ENCODE measurements at places on chromosomes 5 and 9. TPM values are rescaled to one million over a fixed set of nuclear protein-coding genes. Genes with fewer than 3 reads are reported as not detected.

DNA sequence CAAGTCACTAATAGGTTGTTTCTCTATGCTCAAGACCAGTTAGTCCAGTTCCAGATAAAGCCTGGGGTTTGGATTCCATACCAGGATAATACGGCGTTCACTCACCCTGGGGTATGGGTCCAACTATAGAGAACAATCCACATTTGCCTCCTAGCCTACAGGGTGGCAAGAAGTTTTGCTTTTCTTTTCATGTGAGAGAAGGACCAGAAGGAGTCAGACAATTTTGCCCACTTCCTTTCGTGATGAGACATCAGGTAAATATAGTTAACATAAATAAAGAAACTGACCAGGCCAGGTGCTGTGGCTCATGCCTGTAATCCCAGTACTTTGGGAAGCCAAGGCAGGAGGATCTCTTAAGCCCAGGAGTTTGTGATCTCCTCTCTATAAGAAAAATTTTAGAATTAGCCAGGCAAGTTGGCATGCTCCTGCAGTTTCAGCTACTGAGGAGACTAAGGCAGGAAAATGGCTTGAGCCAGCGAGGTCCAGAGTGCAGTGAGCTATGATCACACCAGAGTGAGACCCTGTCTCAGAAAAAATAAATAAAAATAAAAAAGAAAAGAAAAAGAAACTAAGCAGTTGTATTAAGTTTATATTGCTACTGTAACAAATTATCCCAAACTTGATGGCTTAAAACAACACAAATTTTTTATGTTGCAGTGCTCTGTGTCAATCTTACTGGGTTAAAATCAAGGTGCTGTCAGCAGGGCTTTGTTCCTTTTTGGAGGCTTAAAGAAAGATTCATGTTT is 7.5 kb upstream of the REEP5 start:
- no peak overlapping the region for H3K4me3 ChIP-seq
- peaks cover 21% of the 10 kb centered on the region for H3K4me1 ChIP-seq
- H3K27ac ChIP-seq, result no peak overlapping the region

DNA sequence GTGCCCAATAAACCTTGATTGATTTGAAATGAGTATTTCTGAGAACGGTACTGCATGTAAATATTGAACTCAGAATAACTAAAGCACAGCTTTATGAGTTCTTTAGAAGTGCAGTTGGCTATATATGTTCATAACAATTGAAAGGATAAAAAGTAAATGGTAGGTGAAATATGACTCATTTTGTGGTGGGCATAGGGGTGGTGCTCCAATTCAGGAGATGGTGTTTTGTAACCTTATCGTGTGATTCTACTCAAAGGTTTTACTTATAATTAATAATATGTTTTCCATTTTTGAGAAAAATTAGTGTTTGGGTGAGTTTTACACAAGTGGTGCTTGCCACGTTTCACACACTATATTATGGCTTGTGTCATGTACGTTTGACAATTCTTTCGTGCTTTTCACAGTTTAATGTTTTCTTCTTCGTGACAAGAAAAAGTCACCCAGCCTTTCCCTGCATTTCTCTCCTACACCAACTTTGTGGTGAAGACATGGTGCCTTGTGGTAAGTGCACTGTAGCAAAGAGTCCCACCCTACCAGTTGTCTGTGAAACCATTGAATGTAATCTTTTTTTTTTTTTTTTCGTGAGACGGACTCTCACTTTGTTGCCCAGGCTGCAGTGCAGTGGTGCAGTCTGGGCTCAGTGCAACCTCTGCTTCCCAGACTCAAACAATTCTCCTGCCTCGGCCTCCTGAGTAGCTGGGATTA is 492.5 kb upstream of the SGCD start:
- H3K4me3 ChIP-seq, result no peak overlapping the region
- H3K36me3 ChIP-seq, result no peaks in the 10 kb centered on the region
- H3K27me3 ChIP-seq, result no peaks in the 10 kb centered on the region
- H3K27ac ChIP-seq, result no peak overlapping the region

GRCh38 chr5:59786334-59786805 is 107.2 kb downstream of the PDE4D start:
- DNase-seq, result no peak
- no peak overlapping the region for H3K4me3 ChIP-seq
- H3K36me3 ChIP-seq, result no peaks in the 10 kb centered on the region
- peaks cover 24% of the 10 kb centered on the region for H3K4me1 ChIP-seq
- no peak overlapping the region for H3K27ac ChIP-seq

- no peak overlapping the region for H3K27ac ChIP-seq
- H3K36me3 ChIP-seq, result no peaks in the 10 kb centered on the region
- no peak for DNase-seq
Observed at GRCh38 chr5:52356311-52356918, 431.3 kb upstream of the ITGA1 start.

DNA sequence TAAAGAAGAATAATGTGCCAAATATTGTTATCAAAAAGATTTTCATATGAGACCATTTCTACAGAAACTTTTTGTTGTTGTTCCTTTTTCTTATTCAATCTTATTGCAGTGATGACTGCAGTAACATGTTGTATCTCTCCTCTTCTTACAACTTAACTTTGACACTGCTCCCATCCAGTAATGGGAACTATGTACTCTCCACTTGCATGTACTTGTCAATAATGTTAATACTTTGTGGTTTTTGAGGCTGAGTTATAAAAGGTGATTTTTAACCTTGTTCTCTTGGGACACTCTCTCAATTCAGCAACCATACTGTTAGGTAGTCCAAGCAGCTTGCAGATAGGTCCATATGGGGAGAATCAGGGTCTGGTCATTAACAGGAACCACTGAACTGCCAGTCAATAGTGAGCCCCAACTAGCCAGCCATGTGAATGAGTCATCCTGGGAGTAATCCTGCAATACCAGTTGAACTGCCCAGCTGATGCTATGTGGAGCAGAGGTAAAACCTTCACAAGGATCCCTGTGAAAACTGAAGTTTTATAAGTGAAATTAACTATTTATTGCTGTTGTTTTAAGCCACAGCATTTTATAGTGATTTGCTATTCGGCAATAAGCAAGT is 199.6 kb upstream of the DAB2 start:
- no peaks in the 10 kb centered on the region for H3K27me3 ChIP-seq
- no peak for DNase-seq
- no peaks in the 10 kb centered on the region for H3K36me3 ChIP-seq
- no peak overlapping the region for H3K4me3 ChIP-seq
- peaks cover 9% of the 10 kb centered on the region for H3K4me1 ChIP-seq

- no peak overlapping the region for H3K27ac ChIP-seq
- H3K4me1 ChIP-seq, result peaks cover 15% of the 10 kb centered on the region
- H3K4me3 ChIP-seq, result no peak overlapping the region
- DNase-seq, result no peak
Observed at GRCh38 chr5:118984602-118985001, 3.7 kb downstream of the DTWD2 start.

GRCh38 chr9:35656831-35657545 is 831 bp downstream of the RMRP start:
- no peak for DNase-seq
- H3K4me3 ChIP-seq, result peak overlapping the region; percentile 83
- no peaks in the 10 kb centered on the region for H3K27me3 ChIP-seq
- peak overlapping the region; percentile 98 for H3K27ac ChIP-seq
- peaks cover 4% of the 10 kb centered on the region for H3K36me3 ChIP-seq
- H3K4me1 ChIP-seq, result peaks cover 47% of the 10 kb centered on the region

DNA sequence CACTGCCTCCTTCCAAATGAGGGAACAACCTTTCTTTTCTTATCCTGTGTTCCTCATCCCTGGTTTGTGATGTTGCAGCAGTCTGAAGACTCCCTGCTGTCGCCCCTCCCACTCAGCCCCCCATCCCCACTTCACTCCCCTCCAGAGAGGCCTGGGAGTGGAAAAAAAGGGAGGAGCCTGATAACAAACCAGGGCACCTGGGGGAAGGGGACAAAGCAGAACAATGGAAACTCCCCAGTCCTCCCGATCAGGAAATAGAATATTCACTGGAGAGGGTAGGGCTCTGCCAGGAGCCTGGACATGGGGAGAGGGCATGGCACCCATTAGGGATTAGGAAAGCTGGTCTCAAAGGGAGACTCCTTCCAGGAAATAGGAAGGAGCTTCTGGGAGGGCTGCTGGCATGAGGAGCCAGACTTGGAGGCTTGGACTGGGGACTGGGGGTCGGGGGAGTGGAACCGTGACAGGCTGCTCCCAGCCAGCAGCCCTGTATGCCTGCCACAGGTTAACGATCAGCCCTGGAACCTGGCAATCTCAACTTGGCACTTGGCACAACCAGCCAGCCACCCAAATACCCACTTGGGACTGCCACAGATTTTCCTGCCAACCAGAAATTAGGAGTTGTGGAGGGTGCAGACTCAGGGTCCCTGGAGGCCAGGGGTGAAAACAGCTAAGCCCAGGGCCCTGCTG is 20.0 kb downstream of the PCDH1 start:
- H3K4me1 ChIP-seq, result peaks cover 17% of the 10 kb centered on the region
- peaks cover 7% of the 10 kb centered on the region for H3K36me3 ChIP-seq
- H3K27me3 ChIP-seq, result no peaks in the 10 kb centered on the region

- no peak overlapping the region for H3K27ac ChIP-seq
- no peaks in the 10 kb centered on the region for H3K36me3 ChIP-seq
- no peaks in the 10 kb centered on the region for H3K27me3 ChIP-seq
- no peaks in the 10 kb centered on the region for H3K4me1 ChIP-seq
Observed at GRCh38 chr5:124210111-124210910, 536.1 kb downstream of the ZNF608 start.

DNA sequence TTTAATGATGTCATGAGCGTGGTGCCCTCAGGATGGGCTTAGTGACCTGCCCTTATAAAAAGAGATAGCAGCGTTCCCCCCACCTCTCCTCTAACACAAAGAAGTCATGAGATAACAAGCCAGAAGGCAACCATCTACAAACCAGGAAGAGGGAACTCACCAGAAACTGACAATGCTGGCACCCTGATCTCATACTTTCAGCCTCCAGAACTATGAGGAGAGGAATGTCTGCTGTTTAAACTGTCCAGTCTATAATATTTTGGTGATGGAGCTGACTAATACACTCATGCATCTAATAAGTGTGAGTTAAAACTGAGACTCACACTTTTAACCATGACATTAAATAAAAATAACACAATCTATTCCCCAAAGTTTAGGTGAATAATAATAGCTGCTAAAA is 156.1 kb upstream of the SPEF2 start:
- H3K36me3 ChIP-seq, result no peaks in the 10 kb centered on the region
- no peak overlapping the region for H3K27ac ChIP-seq
- H3K4me3 ChIP-seq, result no peak overlapping the region

The HTR4 gene
- total RNA-seq, result not detected

The LECT2 gene
- not detected for total RNA-seq

The PPP3R2 gene
- not detected for total RNA-seq

The C7 gene
- 13.0 TPM for total RNA-seq

All from suprapubic skin (tissue), 4 donors.